Brain microvascular endothelial cell (primary cell): ENCODE measurements at places on chromosomes 2 and 18.

GRCh38 chr2:86695053-86695691 is 24.9 kb upstream of the RMND5A start:
- DNase-seq = no peak

GRCh38 chr18:68177807-68178702 is 536.9 kb downstream of the TMX3 start:
- peak; percentile 96 for DNase-seq

DNA sequence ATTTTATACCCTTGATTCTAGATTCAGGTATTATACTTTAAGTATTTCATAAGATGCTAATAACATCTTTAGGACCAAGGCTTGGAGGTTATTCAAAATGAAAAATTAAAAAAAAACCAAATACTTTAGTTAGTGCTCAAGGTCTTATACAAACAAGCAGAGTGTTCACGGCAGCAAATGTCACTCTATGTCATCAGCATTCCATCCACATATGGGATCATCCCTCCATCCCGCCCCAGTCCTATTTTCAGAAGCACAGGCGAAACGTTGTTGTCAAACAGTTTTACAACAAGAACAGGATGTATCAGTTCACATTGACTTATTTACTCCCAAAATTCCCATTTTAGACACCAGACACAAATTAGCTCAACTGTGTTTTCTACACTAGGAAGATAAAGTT is 83.7 kb downstream of the DSEL start:
- peak; percentile 27 for DNase-seq

GRCh38 chr2:58569475-58570185 is 328.5 kb upstream of the FANCL start:
- DNase-seq = no peak

DNA sequence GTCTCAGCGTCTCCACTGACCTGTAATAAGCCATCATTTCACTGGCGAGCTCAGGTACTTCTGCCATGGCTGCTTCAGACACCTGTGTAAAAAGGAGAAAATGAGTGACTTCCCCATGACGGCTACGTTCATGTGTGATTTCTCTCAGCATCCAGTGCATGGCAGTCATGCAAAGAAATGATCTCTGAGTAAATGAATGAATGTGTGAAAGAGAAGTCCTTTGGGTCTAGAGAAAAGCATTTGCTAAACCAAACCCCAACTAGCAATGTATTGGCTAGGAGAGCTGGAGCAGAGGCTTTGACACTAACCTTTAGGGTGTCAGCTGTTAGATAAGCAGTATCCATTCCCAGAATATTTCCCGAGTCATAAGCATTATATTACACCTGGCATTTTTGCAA is 417 bp downstream of the IL1B start:
- DNase-seq = no peak

DNA sequence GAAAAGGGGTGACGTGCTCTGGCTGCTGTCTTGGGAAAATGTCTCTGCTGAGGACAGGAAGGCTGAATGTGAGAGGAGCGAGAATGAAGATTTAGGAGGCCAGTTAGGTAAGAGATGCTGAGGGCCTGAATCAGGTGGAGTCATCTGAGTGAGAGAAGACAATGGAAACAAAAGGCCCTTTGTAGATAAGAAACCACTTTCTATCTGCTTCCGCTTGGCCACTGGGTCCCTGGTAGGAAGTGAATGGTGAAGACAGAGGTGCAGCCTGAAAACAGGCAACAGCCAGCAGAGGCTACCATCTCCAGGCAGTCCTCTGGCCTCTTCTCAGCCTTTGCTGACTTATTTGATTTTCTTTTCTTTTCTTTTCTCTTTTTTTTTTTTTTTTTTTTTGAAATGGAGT is 374.0 kb upstream of the SLC14A2 start:
- DNase-seq = no peak

DNA sequence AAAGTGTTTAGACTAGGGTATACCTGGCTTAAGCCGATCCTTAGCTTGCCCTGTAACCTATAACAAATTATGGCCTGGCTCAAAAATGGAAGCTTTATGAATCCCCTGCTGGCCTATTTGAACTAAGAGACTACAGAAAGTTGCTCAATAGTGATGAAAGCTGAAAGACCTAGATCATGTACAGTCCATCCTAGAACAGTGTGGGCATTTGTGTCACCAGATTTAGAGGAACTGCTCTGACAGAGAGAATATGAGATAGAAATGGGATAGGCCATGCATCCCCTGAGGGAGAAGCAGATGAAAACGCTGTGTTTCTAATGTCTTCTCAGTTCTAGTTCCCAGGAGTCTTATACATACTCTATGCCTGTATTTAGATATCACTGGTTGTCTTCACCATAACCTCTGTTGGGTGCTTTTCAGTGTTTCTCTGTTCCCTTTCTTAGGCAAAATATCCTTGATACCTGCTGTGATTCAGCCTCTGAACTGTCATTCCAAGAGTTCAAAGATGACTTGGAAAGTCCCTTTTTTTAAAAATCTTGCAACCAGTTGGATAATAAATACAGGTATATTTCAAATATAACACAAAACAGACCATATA is 246.9 kb upstream of the SLC39A10 start:
- DNase-seq = no peak

- DNase-seq = no peak
These were observed 1.4 kb downstream of the METTL8 start for GRCh38 chr2:171432206-171432968.

GRCh38 chr2:69815717-69816116 is 13.7 kb upstream of the GMCL1 start:
- no peak for DNase-seq

GRCh38 chr2:60959501-60959900 is 58.0 kb upstream of the PEX13 start:
- no peak for DNase-seq

- no peak for DNase-seq
These were observed 129.1 kb downstream of the NRP2 start for GRCh38 chr2:205811387-205811786.

GRCh38 chr2:147487286-147487977 is 357.4 kb upstream of the ACVR2A start:
- no peak for DNase-seq

DNA sequence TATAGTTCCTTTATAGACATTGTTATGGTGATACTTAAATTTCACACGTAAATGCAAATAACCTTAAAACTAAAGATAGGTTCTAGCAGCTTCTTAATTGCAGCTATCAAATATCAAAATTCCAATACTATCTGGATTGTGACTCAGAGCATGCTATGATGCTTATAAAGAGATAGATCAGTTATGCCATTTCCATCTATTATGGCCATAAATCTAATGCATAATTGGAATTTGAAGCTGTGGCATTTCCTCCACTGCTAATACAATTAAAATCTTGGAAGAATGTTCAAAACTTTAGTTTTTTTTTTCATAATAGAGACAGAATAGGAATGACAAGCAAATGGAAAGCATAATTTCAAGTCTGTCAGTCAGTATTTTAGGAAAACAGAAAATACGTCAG is 220.8 kb upstream of the GALNT5 start:
- no peak for DNase-seq

DNA sequence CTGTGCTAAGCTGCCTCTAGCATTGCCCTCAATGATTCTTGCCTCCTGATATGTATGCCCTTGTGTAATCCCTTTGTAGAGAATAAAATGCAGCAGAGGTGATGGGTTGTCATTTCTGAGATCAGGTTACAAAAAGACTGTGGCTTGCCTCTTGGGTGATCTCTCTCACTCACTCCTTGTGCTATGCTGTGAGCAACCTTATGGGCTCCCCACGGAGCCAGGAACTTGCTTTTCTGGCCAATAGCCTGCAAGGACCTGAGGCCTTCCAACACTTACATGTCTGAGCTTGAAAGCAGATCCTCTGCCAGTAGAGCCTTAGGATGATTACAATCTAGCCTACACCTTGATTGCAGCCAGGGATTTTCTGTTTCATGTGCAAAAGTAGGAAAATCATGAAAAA is 123.1 kb upstream of the XIRP2 start:
- DNase-seq = no peak

- no peak for DNase-seq
These were observed 65.4 kb downstream of the CCDC85A start for GRCh38 chr2:56248965-56249742.

DNA sequence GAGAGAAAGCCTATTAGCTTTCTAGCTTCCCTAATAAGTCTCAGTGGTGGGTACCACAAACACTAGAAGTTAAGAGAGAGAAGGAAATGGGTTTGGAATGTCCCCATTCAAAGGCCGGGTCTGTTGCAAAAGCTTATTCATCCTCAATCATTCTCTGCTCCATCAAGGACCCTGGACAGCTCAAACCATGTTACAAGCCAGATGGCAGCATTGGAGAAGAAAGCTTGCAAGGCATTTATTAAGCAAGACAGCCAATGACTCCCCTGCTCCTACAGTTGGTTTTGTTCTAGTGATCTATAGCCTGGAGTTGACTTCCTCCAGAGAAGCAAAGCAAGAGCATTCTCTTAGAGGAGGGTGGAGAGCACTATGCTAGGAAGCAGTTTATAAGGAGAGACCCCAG is 86.9 kb upstream of the LMAN1 start:
- DNase-seq = peak; percentile 44

DNA sequence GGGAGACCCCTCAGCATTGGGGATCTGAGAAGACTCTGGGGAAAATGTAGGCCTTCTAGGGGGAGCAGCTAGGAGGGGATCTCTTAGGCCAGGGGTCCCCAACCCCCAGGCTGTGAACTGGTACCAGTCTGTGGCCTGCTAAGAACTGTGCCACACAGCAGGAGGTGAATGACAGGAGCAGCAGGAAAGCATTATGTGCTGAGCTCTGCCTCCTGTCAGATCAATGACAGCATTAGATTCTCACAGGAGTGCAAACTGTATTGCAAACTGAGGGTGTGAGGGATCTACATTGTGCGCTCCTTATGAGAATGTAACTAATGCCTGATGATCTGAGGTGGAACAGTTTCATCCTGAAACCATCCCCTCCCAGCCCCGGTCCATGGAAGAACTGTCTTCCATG is 127.3 kb downstream of the SCG2 start:
- no peak for DNase-seq

DNA sequence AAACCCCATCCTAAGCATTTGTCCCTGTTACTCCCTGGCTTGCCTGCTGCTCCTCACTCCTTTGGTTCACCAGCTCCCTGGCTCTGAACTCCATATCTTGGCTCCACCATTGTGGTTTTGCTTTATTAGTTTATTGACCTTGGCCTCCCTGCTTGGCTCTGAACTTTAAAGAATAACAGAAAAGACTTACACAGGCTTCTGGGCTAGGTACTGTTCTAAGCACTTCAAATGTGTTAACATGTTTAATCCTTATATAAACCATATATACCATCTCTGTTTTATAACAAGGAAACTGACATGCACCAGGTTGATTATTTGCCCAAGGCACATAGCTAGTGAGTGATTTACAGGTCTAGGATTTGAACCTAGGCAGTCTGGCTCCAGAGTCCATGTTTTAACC is 149.7 kb upstream of the CAPN13 start:
- no peak for DNase-seq

GRCh38 chr18:25639596-25639995 is 287.6 kb upstream of the ZNF521 start:
- DNase-seq = no peak

- DNase-seq = no peak
These were observed 56.7 kb upstream of the ASAP2 start for GRCh38 chr2:9149726-9150567.

GRCh38 chr18:36296650-36297416 is 680 bp upstream of the FHOD3 start:
- peak; percentile 64 for DNase-seq

- DNase-seq = peak; percentile 33
These were observed 6.1 kb upstream of the CYRIA start for GRCh38 chr2:16671760-16672159.

GRCh38 chr2:177397481-177398289 is 5.1 kb downstream of the AGPS start:
- peak; percentile 64 for DNase-seq

- no peak for DNase-seq
These were observed 37.1 kb downstream of the BCL2L11 start for GRCh38 chr2:111157798-111158197.

- no peak for DNase-seq
These were observed 51.0 kb upstream of the PGAP1 start for GRCh38 chr2:196977507-196977906.

DNA sequence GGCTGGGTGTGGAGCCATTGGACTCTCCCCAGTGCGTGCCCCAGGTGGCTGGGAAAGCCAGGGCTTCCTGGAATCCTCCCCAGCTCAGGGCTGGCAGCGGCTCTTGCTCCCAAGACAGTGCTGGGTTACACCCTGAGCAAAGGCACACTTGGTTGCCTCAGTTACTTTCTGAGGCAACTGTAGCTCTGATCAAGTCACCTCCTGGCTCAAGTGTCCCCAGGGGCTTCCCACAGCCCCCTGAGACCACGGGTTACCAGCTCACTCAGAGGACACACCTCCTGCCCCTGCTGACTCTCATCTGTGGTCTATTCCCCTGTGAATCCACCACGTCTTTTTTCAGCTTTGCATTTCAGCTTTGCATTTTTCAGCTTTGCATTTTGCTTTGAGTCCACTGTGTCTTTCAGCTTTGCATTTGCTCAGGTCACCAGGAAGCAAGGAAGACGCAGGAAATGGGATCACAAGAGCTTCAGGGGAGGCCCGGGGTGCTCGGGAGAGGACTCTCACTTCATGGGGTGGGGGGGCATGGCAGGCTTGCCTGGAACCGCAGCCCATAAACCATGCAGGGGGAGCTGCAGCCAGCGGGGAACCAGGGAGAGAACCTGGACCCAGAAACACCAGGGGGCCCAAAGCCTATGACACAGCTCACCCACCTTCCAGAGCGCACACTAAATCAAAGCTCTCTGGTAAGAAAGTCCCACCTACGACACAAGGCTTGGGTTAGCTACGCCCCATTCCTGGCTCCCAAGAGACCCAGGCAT is 138.0 kb upstream of the ASB18 start:
- no peak for DNase-seq

GRCh38 chr2:164617466-164617865 is 3.8 kb downstream of the GRB14 start:
- DNase-seq = peak; percentile 64

DNA sequence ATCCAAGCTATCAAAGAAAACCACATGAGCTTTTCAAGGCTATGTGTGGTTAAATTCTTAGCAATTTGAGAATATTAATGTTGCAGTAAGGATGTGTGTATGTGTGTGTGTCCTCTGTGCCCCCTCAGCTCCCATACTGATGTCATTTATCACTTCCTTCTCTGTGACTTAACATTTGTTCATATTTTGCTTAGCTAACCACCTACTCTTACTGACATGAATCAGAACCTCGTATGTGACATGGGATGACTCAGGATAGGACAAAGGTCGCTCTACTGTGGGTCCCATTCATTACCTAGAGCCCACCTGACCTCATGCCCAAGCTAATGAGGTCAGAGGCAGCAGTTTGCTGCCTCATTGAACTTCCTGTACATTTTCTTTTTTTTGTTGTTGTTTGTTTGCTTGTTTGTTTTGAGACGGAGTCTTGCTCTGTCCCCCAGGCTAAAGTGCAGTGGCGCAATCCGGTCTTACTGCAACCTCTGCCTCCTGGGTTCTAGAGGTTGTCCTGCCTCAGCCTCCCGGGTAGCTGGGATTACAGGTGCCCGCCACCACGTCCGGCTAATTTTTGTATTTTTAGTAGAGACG is 36.3 kb downstream of the MOGAT1 start:
- peak; percentile 68 for DNase-seq

DNA sequence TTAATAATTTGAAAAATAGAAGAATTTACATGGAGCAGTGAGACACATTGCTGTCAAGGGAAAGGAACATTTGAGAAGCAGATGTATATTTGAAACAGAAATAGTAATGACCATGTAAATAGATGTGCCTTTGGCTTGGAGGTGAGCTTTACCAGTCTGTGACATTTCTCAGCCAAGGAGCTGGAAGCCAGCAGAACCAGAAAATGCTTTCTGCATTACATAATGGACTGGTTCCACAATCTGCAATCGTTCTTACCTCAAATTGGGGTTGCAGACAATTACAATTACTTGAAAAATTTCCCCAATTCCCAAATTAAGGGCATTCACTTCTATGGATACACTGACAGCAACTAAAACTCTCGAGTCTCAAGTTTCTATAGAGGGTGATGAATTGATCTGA is 59.7 kb downstream of the HNMT start:
- DNase-seq = no peak
